Kidney (tissue), 22 donors: ENCODE measurements at places on chromosomes 6 and 20. TPM values are rescaled to one million over a fixed set of nuclear protein-coding genes. Genes with fewer than 3 reads are reported as not detected.

The ARFGEF3 gene
- total RNA-seq, result 7.8 TPM

The PDYN gene
- total RNA-seq, result not detected

The SLC22A16 gene
- total RNA-seq, result 0.79 TPM

The LST1 gene
- total RNA-seq, result 31.5 TPM

The RSPH4A gene
- 1.8 TPM for total RNA-seq

DNA sequence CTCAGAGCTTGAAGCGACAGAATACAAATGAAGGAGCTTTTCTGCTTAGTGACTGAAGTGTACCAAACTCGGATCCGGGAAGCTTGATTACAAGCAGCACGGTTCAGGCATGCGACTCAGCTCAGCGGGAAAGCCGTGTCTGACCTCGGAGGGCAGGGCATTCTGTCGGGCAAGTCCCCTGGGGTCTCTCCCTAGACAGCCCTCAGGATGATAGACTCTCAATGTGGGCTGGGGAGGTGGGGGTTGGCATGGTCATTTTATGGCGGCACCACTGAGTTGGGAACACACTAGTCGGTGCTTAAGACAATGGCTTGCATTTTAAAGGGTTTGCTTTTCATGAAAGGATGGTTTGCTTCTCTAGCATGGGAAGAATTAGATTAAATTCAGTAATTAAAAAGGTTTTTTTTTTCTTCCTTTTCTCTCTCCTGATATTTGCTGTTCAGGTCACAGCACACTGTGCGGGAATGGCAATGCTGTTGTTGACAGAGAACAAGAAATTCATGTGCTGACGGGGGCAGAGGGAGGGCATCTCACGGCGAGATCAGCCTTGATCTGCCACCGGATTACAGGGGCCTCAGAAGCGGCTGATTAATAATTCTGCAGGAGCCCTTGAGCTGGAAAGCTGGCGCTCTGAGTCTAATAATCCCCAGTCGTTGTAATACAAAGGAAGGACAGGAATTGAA is 80.7 kb upstream of the TRAF3IP2 start:
- peak overlapping the region; percentile 7 for H3K4me3 ChIP-seq
- H3K4me1 ChIP-seq, result peaks cover 17% of the 10 kb centered on the region
- peaks cover 3% of the 10 kb centered on the region for H3K36me3 ChIP-seq
- peak; percentile 70 for DNase-seq
- no peak overlapping the region for H3K27ac ChIP-seq

GRCh38 chr6:169287675-169288074 is 34.0 kb upstream of the THBS2 start:
- no peaks in the 10 kb centered on the region for H3K27me3 ChIP-seq
- no peak overlapping the region for H3K27ac ChIP-seq
- H3K36me3 ChIP-seq, result no peaks in the 10 kb centered on the region
- H3K4me1 ChIP-seq, result no peaks in the 10 kb centered on the region
- no peak for DNase-seq
- H3K4me3 ChIP-seq, result no peak overlapping the region

DNA sequence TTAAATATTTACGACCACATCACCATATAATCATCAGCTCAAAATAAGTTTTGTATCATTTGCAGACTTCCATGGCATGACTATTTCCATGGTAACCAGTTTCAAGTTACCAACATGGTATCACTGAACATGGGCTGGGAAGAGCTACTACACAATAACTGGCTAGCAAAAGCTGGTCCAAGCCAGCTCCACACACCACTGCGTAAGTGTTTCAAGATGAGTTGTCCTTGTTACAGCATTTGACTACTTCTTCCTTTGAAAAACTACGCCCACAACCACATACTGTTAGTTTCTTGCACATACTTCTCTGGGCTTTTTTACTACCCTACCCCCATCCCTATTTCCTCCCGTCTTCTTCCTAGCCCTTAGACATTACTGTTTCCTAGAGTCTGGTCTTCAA is 8.5 kb downstream of the CD164 start:
- no peaks in the 10 kb centered on the region for H3K27me3 ChIP-seq
- no peaks in the 10 kb centered on the region for H3K4me1 ChIP-seq
- DNase-seq, result no peak
- no peak overlapping the region for H3K4me3 ChIP-seq

- no peaks in the 10 kb centered on the region for H3K27me3 ChIP-seq
- H3K27ac ChIP-seq, result peak overlapping the region; percentile 85
- H3K4me1 ChIP-seq, result no peaks in the 10 kb centered on the region
- H3K4me3 ChIP-seq, result peak overlapping the region; percentile 63
- no peaks in the 10 kb centered on the region for H3K36me3 ChIP-seq
Observed at GRCh38 chr6:158087224-158087867, 80.7 kb downstream of the SERAC1 start.

DNA sequence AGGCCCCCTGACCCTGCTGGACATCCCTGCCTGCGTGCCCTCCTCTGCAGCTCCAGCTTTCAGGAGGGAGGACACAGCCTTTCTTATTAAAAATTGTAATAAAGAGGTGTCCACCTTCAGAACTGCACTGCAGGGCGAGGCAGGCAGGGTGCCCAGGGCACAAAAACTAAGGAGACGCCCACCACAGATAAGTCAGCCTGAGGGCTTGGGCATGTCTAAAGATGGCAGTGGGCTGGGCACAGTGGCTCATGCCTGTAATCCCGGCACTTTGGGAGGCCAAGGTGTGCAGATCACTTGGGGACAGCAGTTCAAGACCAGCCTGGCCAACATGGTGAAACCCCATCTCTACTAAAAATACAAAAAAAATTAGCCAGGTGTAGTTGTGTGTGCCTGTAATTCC is 7.0 kb upstream of the C20orf144 start:
- peaks cover 11% of the 10 kb centered on the region for H3K4me1 ChIP-seq
- no peaks in the 10 kb centered on the region for H3K27me3 ChIP-seq
- no peak overlapping the region for H3K4me3 ChIP-seq
- no peak for DNase-seq

- H3K4me3 ChIP-seq, result no peak overlapping the region
- H3K36me3 ChIP-seq, result no peaks in the 10 kb centered on the region
- no peak overlapping the region for H3K27ac ChIP-seq
- no peak for DNase-seq
- no peaks in the 10 kb centered on the region for H3K27me3 ChIP-seq
- H3K4me1 ChIP-seq, result no peaks in the 10 kb centered on the region
Observed at GRCh38 chr6:4403023-4403752, 267.8 kb upstream of the ECI2 start.

GRCh38 chr6:21604081-21604480 is 10.5 kb downstream of the SOX4 start:
- H3K27me3 ChIP-seq, result no peaks in the 10 kb centered on the region
- H3K4me1 ChIP-seq, result peaks cover 8% of the 10 kb centered on the region
- H3K36me3 ChIP-seq, result no peaks in the 10 kb centered on the region
- no peak for DNase-seq
- H3K27ac ChIP-seq, result no peak overlapping the region
- no peak overlapping the region for H3K4me3 ChIP-seq

- H3K4me3 ChIP-seq, result no peak overlapping the region
- no peaks in the 10 kb centered on the region for H3K36me3 ChIP-seq
- DNase-seq, result no peak
- H3K4me1 ChIP-seq, result no peaks in the 10 kb centered on the region
- no peak overlapping the region for H3K27ac ChIP-seq
Observed at GRCh38 chr6:161792851-161793493, 519.1 kb upstream of the AGPAT4 start.

DNA sequence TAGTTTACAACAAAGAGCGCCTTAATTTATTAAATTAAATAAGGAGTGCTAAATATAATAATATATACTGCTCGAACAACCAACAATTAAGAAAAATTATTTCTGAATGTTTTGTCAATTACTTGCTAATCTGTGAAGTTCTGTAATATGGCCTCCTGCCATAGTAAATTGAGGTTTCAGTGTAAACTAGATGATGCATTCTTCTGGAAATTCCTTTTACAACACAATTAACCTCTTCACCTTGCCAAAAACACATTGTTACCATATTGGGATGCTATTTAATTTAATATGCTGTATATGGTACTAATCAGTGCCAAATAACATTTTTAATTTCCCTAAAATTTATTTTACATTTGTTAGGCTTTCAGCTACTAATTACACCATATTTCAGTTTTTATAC is 808.4 kb upstream of the CITED2 start:
- DNase-seq, result no peak
- no peak overlapping the region for H3K27ac ChIP-seq
- H3K4me3 ChIP-seq, result no peak overlapping the region

GRCh38 chr20:11067359-11067758 is 393.6 kb upstream of the JAG1 start:
- H3K36me3 ChIP-seq, result no peaks in the 10 kb centered on the region
- DNase-seq, result no peak
- H3K27ac ChIP-seq, result no peak overlapping the region
- H3K4me3 ChIP-seq, result no peak overlapping the region

- no peaks in the 10 kb centered on the region for H3K27me3 ChIP-seq
- no peaks in the 10 kb centered on the region for H3K4me1 ChIP-seq
- H3K4me3 ChIP-seq, result no peak overlapping the region
- H3K36me3 ChIP-seq, result no peaks in the 10 kb centered on the region
- H3K27ac ChIP-seq, result no peak overlapping the region
Observed at GRCh38 chr20:57435498-57436222, 44.5 kb downstream of the RBM38 start.

DNA sequence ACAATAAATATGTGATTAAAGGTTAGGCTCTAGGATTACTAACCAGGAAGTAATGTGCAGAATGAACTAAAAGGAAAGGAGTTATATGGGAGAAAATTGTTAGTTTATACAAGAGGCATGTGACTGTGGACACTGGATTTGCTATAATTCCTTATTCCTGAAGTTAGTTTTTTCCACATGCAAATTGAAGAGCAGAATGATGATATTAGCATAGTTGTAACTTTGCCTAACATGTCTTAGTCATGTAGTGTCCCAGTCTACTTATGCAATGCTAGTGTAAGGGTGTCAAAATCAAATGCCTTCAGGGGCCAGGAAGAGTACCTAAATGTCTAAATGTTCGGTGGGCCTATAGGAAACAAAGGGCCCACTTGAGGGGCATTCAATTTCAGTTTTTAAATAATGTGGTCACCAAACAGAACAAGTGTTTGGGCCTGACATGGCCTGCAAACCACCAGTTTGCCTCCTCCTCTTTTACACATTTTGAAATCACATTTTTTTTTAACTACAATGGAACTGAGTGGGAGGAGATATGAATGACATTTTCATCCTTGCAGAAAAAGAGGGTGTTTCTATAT is 28.0 kb upstream of the CEP85L start:
- H3K27ac ChIP-seq, result no peak overlapping the region
